ENCODE measurements at places on chromosomes 16 and 17. TPM values are rescaled to one million over a fixed set of nuclear protein-coding genes. Genes with fewer than 3 reads are reported as not detected.

TMEM235 gene
- not detected for total RNA-seq

DNA sequence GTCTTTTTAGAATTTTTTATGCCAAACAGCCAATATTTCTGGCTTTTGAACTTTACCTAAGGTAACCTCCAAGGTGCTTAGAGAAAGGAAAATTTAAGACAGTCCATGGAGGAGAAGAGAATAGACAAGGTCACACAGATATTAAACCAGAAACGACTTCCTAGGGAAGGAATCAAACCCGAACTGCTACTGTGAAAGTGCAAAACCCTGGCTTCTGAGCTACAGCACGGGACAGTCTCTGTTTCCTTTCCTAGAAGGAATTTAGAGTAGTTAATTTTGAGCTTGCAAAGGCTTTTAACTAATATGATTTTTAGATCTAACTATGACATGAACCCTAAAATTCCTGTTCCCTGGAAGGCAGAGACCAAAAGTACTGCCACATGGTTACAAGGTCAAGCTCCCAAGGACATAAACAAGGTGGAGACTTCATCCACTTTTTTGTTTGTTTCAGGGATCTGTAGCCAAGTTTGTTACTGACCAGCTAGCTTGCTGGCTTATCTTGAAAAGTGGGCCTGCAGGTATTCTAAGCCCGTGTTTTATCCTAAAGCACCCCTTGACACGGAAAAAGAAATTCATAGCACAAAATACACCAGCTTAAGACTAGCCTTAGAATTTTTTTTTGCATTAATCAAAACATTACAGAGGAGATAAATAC is 188.2 kb downstream of the SPECC1 start:
- no peak for DNase-seq

SSH2 gene
- 25.0 TPM for total RNA-seq

CIITA gene
- not detected for total RNA-seq

- peak; percentile 88 for DNase-seq
These were observed at the start of gene DYNLRB2 for GRCh38 chr16:80540516-80541305. TSS of gene DYNLRB2 (plus strand) at chr16:80540993. CDS start at chr16:80541077, 84 bp downstream.

DNA sequence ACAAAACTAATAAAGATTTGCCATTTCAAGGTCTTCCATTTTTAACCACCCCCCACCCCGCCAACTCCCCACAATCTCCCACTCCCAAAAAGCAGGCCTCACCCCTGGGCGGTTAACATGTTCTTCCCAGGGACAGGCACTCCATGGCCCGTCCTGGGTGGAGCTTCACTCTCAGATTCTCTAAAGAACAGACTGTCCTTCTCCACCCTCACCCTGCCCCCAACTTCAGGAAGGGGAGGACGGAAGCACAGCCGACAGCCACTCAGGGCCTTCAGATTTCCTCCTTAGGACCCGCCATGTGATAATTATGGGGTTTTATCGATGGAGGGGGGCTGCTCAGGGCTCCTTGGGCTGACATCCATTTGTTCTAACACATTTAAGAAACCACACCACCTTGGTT is 61.9 kb downstream of the ZFHX3 start:
- no peak for DNase-seq

DNA sequence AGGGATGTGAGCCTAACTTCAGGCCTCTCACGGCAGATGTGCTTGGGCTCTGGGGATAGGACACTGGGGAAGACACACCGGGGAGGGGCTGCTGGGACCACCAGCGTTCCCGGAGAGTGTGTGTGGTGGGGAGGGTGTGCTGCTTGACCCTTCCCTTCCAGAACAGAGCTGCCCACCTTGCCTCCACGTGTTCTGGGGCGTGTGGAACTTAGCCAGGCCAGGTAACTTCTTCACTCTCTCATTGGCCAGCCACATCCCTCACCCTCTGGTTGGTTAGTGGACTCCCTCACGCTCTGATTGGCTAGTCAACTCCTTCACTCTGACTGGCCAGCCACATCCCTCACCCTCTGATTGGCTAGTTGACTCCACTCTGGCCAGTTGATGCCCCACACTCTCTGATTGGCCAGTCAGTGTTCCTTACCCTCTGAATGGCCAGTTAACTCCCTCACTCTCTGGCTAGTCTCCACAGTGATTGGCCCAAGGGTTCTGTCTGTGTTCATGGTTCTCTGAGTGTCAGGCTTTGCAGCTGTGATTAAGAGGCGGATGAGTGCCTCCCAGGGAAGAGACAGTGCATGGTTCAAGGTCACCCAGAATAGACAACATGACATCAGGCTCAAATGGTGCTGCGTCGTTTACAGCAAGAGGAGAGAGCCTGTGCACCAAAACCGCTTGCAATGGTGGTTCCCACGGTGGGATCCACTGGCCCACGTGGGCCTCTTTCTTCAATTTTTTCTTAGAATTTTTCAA is 10.0 kb downstream of the TMEM235 start:
- peak; percentile 57 for DNase-seq

MTSS2 gene
- 38.3 TPM for total RNA-seq

DNA sequence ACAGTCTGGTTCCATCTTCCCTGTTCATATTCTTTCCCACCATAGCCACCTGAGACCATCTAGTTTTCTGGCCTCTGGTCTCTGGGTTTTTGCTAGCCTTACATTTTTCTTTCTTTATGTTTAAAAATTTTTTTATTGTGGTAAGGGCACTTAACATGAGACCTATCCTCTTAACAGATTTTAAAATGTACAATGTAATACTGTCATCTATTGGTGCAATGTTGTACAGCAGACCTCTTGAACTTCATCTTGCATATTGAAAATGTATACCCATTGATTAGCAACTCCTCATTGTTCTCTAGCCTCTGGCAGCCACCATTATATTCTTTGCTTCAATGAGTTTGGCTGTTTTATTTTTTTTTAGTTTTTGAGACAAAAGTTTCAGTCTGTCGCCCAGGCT is 39.2 kb downstream of the ITGAM start:
- DNase-seq = no peak

OR3A3 gene
- not detected for total RNA-seq

GRCh38 chr16:11675561-11676511 is 7.6 kb downstream of the SNN start:
- peak; percentile 23 for DNase-seq

ZNF598 gene
- 50.0 TPM for total RNA-seq

DNA sequence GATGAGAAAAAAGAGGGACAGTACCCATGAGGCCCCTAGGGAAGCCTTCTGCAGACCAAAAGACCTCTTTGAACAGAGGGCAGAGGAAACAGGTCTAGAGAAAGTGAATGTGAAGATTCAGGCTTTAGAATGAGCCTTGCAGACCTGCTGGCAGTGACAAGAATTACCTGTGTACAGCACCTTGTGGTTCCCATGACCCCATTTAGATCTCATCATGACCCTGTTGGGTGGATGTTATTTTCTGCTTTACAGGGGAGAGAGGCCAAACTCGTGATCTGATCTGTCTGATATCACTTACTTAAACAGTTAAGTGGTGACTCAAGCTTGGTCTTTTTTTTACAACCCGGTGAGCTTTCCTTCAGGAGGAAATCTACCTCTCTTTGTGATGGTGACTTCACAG is 81.9 kb downstream of the UTP18 start:
- DNase-seq = no peak

PIPOX gene
- total RNA-seq = 1.8 TPM

GRCh38 chr17:64651889-64652288 is 10.2 kb downstream of the SMURF2 start:
- DNase-seq = no peak

- DNase-seq = peak; percentile 57
These were observed 1.6 kb downstream of the ZNF598 start for GRCh38 chr16:2008009-2008526.

DNA sequence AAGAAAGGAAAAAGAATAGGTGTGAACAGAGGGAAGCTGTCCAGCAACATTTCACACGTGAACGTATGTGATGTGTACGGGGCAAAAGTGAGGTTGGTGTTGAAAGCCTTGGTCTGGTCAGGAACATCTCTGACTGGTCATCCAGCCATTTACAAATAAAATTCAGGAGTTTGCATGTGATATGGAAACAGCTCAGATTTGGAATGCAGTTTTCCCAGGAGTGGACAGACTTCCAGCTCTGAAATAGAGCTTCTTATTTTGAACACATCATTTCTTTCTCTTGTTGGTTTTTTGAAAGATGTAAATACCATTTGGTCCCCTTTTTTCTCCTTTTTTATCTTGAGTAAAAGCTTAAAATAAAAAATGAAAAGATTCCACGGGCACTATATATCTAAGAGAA is 566.2 kb upstream of the ZFHX3 start:
- DNase-seq = no peak

DNA sequence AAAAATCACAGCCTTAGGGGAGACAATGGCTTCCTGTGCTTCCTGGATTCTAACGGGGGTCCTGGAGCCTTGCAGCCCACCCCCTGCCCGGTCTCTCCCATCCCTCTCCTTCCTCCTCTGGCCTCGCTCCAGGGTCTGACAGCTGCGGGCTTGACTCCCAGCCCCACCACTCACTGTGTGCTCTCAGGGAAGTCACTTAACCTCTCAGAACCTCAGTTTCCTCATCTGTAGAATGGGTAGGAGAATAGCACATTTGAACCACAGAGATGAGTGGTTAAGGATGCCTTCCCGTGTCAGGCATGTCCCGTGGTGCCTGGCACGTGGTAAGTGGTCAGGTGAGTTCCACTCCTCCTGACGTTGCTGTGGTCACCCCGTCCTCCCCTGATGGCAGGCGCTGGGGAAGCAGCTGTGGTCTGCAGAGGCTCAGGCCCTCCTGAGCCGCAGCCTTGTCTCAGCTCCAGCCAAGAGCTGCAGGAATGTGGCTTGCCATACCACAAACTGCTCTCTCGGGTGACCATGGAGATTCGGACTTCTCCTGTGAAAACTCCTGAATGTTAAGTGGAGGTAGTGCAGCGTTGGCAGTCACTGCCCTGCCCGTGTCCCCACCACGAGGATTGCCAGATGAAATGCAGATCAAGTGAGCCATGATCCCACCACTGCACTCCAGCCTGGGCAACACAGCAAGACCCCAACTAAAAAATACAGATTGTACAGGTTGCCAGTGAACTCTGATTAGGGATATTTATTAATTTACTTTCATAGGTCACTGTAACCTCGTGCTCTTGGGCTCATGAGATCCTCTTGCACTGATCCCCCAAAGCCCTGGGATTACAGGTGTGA is 85.7 kb downstream of the NT5M start:
- peak; percentile 85 for DNase-seq

ADAP2 gene
- 1.1 TPM for total RNA-seq

GRCh38 chr17:51540151-51540550 is 279.8 kb downstream of the UTP18 start:
- no peak for DNase-seq

PMP22 gene
- total RNA-seq = 41.7 TPM

CDH8 gene
- total RNA-seq = 13.2 TPM

CAVIN1 gene
- 644 TPM for total RNA-seq

ATAD5 gene
- 2.2 TPM for total RNA-seq

ZNF287 gene
- 8.7 TPM for total RNA-seq

HS3ST2 gene
- total RNA-seq = 1.0 TPM

OTOA gene
- total RNA-seq = not detected

GRCh38 chr17:4443476-4443875 is 9.7 kb downstream of the SPNS3 start:
- DNase-seq = no peak

INCA1 gene
- 0.82 TPM for total RNA-seq

DNA sequence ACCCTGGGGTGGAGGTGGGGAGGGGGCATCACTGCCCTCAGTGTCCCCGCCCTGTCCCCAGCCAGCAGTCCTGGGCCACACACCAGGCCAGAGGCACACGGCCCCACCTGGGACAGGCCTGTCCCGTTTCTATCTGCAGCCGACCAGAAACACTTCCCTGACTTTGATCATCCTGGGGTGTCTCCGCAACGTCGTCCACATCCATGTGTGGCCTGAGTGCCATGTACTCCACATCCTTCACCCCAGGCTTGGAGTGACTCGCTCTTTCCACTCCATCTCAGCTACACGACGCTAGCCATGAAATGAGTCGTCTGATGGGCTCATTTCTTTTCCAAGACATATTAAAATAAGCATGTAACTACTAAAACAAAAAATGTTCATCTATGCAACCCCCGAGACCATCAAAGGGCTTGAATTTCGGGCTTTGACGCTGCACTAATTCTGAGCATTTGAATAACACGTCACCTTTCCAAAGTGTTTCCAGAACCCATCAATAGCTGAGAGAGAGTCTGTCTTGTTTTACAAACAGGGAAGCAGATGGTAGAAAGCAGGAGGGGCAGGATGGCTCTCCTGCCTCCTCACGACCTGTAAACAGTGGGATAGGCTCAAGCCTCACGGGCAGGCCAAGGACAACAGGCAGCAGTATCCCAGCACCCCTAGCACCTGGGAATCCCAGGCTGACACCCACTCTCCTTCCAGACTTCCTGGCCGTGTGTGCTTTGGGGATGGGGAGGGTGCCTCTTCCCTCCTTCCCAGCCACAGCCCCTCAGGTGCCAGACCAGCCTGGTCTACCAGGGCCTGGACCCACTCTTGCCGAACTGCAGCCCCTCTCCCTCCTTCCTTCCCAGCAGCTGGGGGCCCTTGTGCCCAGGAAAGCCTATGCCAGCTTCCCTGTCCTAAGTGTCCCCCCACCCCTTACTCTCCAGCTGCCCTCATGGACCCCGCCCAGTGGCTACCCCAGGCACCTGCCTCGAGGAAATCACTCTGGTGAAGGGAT is 20.0 kb upstream of the RASD1 start:
- DNase-seq = peak; percentile 79

PLA2G10 gene
- total RNA-seq = not detected

DNA sequence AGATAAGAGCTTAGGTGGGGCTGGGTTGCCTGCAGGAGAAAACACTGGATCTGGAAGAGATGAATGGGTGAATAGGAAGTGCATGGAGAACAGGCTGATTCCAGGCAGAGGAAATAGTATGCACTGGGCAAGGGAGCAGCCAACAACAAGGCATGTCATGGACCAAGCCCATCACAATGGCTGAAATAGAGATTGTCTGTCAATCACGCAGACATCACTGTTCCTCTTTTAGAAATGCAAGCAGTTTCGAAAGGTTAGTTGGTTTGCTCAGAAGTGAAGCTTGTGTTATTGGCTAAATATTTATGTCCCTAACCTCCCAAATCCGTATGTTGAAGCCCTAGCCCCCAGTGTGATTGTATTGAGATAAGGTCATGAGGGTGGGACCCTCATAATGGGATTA is 621.7 kb upstream of the CDH11 start:
- no peak for DNase-seq

ATXN2L gene
- 191 TPM for total RNA-seq
